Fibroblast of skin of left biceps (primary cell): ENCODE measurements at places on chromosomes 6 and 20.

GRCh38 chr6:148175550-148176188 lies 167.0 kb upstream of the SASH1 start:
- peak; percentile 12 for DNase-seq

GRCh38 chr6:133948472-133948871 lies 4.6 kb upstream of the TBPL1 start:
- DNase-seq, result no peak

- DNase-seq, result no peak
These were observed 85.5 kb upstream of the CNKSR3 start for GRCh38 chr6:154596009-154596408.

DNA sequence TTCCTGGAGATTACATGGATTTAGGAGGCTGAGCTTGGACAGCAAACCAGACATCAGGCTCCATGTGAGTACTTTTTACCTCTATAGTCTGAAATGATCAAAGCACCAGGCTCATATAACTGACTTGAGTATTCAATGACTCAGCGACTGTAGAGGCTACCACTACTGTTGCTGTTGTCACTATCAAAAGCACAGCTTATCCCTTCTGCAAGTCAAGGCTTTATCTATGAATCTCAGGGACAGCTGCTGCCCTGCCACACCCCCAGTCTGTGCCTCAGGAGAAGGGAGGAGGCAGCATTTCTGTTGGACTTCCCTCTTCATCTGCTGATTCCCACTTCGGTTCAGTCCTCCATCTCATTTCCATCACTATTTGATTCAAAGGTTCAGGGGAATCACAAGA lies 80.5 kb upstream of the CNR1 start:
- no peak for DNase-seq

- DNase-seq, result no peak
These were observed 12.2 kb downstream of the FGD2 start for GRCh38 chr6:37017606-37018197.

GRCh38 chr6:47598367-47598766 lies 100.0 kb upstream of the ADGRF4 start:
- DNase-seq, result no peak

- DNase-seq, result no peak
These were observed 18.8 kb downstream of the ZNF217 start for GRCh38 chr20:53574819-53575218.

GRCh38 chr20:34389954-34390555 lies 27.0 kb downstream of the ITCH start:
- no peak for DNase-seq

DNA sequence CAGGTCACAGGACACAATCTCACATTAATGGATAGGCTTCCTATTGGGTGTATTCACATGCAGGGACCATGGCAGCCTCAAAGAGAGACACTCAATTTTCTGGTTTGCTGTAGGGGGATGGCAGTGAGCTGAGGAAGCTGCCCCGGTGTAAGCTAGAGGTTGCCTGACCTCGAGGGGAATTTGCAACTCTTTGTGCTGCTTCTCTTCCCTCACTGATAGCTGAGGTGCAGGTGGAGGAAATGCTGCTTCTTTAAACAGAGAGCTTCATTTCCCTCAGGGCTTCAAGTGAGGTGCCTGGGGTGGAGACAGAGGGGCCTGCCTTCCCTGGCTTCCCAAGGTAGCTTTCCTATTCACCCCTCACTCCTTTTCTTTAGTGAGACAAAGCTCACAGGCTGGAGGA lies 151.9 kb downstream of the CD83 start:
- DNase-seq, result no peak

DNA sequence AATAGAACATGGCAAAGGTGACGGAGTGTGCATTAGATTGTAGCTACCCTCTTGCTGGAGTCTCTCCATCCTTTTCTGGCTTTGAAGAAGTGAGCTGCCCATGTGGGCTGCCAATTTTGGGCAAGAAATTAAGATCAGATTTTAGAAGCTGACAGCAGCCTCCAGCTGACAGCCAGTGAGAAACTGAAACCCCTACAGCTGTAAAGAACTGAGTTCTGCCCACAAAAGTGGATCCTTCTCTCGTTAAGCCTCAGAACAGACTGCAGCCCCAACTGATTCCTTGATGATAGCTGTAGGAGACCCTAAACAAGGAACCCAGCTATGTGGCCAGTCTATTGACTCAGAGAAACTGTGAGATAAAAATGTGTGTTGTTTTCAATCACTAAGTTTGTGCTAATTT lies 134.1 kb downstream of the CD109 start:
- DNase-seq, result no peak

DNA sequence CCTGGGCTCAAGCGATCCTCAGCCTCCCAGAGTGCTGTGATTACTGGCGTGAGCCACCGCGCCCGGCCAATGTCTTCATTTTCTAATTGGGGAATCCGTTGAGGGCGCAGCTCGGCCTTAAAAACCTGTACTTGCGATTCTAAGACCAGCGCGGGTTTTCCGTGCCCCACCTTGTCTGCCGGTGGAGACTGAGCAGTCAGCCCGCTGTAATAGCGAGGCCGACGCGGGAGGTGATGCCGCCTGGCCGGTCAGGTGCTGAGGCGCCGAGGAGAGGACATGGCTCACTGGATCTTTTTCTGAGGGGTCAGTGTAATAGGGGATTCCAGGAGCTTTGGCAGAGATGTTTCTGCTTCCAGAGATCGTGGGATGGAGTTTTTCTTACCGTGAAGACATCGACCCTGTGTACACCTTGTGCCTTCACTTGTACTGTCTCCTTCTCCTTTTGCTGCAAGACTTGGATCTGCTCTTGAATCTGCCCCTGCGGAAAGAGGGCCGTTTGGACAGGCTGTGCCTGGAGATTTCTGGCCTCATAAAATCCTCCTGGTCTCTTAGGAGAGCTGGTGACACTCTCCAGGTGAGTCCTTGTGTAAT lies 1.5 kb downstream of the TRIM31 start:
- no peak for DNase-seq

- no peak for DNase-seq
These were observed 14.3 kb upstream of the VSTM2L start for GRCh38 chr20:37888641-37889040.

GRCh38 chr6:68368845-68369244 lies 266.2 kb upstream of the ADGRB3 start:
- no peak for DNase-seq

DNA sequence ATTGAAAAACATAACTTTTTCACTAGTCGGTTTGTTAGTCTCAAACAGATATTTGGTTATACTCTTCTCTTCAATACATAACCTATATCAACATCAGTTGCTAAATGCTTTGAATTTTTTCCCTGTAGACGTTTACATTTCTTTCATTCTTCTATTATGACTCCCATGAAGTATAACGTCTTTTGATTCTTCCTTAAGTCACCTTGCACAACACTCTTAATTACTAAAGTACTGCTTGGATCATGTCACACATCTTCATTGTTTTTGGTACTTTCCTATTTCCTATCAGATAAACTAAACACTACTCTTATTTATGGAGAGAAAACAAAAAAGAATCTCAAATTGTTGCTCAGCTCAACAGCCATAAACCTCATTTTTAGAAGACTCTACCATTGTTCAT lies 23.0 kb upstream of the BMP5 start:
- DNase-seq, result no peak

- no peak for DNase-seq
These were observed 56.4 kb downstream of the TTI1 start for GRCh38 chr20:37976887-37977286.

DNA sequence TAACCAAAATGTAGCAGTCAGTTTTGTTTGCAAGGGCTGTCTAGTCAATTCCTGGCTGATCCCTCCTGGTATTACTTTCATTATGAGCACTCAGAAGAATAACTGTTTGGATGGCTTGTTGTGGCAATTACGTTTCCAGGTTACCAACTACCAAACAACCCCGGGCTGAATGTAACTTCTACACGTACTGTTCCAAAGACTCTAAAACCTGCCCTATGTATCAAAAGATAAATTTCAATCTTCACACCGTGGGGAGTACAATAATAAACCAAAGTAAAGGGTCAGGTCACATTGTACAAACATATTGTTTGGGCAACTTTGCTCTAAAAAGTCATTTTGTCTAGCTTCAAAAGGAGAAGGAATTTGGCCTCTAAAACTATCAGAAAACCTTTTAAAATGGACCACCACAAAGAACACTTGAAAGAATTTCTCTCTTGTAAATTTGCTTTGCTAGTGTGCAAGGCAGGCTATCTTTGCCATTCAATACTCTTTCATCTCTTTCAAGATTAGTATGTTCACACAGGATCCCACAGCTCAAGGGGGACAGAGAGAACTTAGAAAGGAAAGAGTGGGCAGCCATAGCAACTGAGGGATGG lies 27.6 kb downstream of the DCDC2 start:
- DNase-seq, result no peak

- DNase-seq, result no peak
These were observed 496 bp downstream of the GRM4 start for GRCh38 chr6:34145161-34146020.

- no peak for DNase-seq
These were observed 170.2 kb downstream of the HAO1 start for GRCh38 chr20:7770046-7770445.

DNA sequence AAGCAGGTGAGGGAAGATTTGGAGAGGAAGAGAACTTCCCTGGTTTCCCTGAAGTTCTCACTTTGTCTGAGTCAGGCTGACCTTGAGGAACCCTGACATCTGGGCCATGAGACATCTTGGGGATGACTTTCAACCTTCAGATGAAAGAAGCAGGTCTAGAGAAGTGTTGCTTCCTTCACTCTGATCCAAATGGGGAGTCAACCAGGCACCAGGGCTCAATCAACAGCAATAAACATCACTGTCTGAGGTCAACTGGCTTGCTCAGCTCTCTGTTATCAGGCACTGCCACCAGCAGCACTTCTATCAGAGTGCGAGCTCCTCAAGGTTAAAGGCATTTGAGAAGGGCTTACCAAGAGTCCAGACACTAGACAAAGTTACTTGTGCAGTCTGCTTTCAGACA lies 6.3 kb downstream of the ACOT8 start:
- DNase-seq, result no peak

GRCh38 chr20:576156-576555 lies 32.6 kb upstream of the CSNK2A1 start:
- DNase-seq, result no peak

GRCh38 chr6:135627092-135627715 lies 129.7 kb upstream of the AHI1 start:
- no peak for DNase-seq

GRCh38 chr6:168160506-168161370 lies 81.7 kb upstream of the FRMD1 start:
- DNase-seq, result no peak

DNA sequence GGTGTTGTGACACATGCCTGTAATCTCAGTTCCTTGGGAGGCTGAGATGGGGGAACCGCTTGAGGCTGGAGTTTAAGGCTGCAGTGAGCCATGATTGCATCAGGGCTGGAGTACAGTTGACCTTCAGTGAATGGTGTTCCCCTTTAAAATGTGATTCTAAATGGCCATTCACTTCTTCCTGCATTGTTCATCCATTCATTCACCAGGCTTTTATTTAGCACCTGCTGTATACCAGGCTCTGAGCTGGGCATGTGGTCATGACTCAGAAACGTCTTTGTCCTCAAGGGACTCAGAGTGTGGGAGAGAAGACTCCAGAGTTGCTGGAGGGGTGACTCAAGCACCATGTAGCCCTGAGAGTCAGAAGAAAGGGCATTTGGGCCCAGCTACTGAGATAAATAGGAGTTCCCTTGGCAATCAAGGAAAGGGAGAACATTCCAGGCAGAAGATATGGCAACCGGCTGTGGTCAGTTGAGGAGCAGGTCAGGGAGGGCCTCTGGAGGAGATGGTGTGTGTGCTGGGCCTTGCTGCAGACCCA lies 101.1 kb downstream of the DLGAP4 start:
- no peak for DNase-seq

GRCh38 chr6:44126320-44127149 lies 717 bp downstream of the MRPL14 start:
- peak; percentile 57 for DNase-seq

DNA sequence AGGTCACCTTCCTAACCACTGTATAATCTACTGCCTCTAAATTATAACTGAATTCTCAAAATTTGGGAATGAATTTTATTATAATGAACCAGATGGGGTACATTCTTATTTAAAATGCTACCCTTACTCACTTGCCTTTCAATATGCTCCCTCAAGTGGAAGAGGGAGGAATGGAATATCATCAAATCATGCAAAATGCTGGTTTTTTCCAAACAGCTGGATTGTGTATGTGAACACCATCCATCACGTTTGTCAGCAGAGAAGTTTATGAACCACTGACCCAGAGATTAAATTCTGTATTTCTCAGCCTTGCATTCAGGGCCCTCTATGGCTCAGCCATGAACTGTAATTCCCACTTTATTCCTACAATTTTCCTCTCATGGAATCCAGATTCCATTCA lies 40.5 kb downstream of the CBLN4 start:
- no peak for DNase-seq

GRCh38 chr20:24572862-24573261 lies 103.4 kb downstream of the SYNDIG1 start:
- no peak for DNase-seq

- DNase-seq, result no peak
These were observed 38.4 kb upstream of the PRND start for GRCh38 chr20:4683261-4683660.

DNA sequence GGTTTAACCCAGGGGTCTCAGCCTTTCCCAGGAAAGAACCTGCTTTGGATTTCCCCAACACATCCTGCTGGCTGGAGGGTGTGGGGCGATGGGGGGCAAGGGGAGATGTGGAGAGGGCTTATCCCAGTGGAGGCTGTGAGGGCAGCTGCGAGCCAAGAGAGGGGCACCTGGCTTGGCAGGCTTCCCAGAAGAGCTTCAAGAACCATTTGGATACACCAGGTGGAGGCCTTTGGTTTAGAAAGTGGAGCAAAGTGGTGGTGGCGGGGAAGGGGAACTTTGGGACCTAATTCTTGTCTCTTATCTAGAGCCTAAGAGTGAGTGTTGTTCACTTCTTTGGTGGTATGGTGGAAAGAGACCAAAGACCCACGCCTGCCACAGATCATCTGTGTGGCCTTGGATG lies 12.4 kb downstream of the CD40 start:
- DNase-seq, result no peak

DNA sequence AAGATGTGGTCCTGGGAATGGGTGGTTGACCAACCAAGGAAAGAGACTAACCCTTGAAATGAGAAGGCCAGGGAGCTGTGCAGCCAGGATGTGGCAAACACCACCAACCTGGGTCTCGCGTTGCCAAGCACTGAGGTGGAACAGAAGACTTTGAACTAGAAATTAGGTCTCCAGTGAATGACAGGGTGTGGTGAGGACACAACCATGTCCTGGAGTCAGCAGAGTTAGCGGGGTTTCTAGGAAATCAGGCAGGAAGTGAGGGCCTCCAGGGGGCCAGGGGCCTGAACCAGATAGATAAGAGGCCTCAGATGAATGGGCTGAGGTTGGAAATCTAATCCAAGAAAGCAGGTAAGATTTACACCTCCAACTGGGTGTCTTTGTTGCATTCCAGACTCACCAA lies 353.3 kb upstream of the ARID1B start:
- DNase-seq, result no peak

GRCh38 chr6:165729307-165729936 lies 66.4 kb upstream of the PDE10A start:
- no peak for DNase-seq

- no peak for DNase-seq
These were observed 104.6 kb downstream of the TFAP2A start for GRCh38 chr6:10310330-10310653.

- no peak for DNase-seq
These were observed 81.9 kb downstream of the PLCB1 start for GRCh38 chr20:8213831-8214587.
